HFFc6 (cell line): ENCODE measurements at places on chromosomes 7 and 10.
A peak's percentile ranks its signal among the peaks of the same experiment; 100 is the strongest.

DNA sequence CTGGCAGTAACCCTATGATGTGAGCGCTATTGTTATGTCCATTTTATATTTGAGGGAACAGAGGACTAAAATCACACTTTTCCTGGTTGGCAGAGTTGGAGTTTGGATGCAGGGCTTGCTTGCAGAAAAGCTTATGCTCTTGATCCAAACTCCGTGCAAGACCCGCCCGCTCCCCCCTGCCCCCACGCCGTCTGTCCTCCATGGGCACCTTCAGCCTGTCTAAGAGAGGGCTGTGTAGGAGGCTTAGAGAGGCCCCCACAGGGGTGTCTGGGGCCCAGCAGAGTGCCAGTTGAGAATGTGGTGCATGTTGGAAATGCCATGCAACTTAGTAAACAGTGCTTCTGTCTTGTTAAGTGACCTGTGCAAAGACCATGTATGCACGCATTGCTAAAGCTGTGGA is 170.5 kb upstream of the NPY start:
- DNase-seq, result no peak

- DNase-seq, result no peak
Measured at GRCh38 chr7:23472956-23473843, 2.9 kb upstream of the IGF2BP3 start.

- DNase-seq, result no peak
Measured at GRCh38 chr7:74287303-74288033, 1.7 kb upstream of the CLIP2 start.

DNA sequence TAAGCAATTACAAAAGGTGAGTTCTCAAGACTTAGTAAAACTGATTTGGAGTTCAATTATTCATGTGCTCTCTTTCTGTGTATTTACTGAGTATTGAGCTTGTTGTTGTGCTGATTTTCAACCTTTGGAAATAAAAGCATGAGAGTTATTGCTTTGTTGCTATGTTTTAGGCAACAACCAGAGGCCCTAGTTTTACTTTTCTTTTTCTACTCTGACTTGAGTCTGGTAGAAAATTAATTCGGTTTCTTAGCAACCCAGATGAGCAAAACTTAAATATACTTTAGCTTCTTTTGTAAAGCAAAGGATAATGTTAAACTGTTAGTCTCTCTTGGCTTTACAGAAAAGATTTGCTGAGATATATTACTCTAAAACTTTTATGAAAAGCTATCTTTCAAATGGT is 66.4 kb upstream of the SCIN start:
- DNase-seq, result no peak

DNA sequence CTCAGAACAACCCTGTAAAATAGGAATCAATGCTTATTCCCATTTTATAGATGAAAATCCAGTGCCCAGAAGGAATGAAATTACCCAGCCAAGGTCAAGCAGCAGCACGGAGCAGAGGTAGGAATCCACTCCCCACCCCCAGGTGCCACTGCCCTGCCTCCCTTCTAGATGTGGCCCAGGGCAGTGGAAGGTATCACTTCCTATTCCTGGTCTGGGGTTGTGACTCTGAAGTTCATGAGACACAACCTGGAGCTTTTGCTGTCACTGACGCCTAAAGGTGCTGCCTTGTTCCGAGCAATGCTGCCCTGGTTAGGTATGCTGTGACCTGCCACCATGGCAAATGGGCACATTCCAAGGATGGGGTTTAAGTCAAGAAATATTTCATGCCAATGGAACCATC is 53.6 kb downstream of the PIK3AP1 start:
- no peak for DNase-seq

DNA sequence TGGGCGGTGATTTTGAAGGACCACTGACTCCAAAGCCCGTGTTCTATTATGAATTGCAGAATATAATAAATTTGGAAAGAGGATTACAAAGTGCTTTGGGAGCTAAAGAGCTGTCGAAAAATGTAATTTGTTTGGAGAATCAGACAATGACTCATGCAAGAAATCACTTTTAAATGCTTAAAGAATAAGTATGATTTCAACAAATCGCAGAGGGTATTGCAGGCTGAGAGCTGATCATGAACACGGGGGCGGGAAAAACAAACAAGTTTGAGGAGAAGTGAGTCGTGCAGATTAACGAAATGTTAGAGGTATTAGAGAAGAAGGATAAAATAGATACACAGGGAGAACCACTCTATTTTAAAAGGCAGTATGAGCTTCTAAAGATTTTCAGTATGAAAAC is 4.9 kb upstream of the HACD1 start:
- no peak for DNase-seq

DNA sequence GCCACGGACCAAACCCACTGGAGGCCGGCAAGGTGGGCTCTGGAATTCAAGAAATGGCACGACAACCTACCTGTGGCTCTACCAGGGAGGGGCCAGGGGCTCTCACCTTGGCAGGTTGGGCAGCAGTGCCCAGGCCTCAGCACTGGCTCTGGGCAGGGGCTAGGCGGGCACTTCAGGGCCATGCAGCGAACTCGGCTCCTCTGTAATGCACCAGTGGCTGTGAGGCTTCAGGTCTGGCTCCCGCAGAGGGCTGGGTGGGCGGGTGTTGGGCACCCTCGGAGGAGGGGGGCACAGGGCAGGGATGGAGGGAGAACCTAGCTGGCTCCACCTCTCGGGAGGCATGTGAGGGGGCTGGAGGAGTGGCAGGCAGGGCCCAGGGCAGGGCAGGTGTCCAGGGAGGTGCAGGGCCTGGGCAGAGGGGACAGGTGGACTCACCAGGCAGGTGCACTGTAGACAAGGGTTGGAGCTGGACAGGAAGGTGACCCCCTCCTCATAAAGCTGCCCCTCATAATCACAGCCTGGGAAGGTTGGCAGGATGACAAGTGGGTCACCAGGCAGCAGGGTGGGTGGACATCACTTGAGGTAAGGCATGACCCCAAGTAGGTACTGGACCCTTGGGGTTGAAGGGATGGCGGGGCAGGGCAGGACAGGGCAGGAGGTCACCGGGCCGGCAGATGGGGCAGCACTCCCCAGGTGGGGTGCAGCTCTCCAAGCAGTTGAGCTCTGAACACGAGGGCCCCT is 6.7 kb downstream of the KCP start:
- DNase-seq, result no peak

GRCh38 chr10:12418000-12418399 is 68.7 kb downstream of the CAMK1D start:
- DNase-seq, result no peak

DNA sequence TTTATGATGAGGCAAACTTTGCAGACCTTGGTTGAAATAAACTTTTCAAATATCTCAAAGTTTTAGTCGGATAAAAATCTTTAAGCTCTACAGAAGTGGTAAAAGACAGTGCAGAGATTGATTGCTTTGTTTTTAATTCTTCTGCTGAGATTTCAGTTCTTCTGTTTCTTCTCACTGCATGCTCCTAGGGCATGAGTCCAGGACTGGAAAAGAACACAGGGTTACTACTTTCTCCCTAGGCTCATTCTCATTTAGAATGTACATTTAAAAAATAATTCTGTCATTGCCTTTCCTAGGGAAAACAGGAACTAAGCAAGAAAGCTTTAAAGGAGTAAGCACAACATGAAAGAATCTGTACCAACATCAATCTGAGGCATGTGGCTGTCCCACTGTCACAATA is 256.7 kb upstream of the DGKB start:
- DNase-seq, result no peak

DNA sequence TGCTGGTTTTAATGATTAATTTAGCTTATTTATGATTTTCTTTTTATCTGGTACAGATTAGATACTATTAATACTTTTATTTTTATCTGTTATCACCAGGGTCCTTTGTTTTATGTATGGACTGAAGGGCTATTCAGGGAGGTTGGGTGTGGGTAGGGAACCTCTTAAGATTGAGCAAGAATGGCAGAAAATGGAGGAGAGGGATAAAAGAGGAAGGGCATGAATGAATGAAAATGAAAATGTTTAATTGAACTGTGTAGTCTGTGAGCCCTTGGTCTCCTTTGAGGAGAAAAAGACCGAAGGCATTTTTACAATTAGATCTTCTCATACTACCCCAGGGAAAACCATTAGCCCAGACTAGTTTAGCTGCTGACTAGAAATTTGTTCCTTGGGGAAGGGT is 93.1 kb downstream of the CDK14 start:
- no peak for DNase-seq

DNA sequence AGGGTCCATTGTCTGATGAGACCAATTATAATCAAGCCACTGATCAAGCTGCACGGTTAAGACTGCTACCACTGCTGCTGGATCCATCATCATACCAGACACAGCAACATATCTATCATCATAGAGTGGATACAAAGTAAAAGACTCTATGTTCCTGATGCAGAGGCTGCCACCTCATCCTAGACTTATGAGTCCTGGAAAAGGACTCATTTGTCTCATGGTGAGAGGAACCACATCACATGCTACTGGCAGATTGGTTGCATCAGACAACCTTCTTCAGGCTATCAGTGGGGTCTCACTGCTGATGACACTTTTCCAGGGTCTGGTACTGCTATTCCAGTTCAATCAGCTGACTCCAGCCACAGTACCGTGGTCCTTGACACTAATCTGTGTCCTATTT is 79.0 kb downstream of the ABI1 start:
- DNase-seq, result peak; percentile 28

- no peak for DNase-seq
Measured at GRCh38 chr7:42012313-42012712, 224.7 kb downstream of the GLI3 start.

GRCh38 chr10:6070660-6071059 is 8.5 kb upstream of the IL2RA start:
- no peak for DNase-seq

GRCh38 chr7:106279425-106280197 is 5.2 kb downstream of the NAMPT start:
- no peak for DNase-seq

DNA sequence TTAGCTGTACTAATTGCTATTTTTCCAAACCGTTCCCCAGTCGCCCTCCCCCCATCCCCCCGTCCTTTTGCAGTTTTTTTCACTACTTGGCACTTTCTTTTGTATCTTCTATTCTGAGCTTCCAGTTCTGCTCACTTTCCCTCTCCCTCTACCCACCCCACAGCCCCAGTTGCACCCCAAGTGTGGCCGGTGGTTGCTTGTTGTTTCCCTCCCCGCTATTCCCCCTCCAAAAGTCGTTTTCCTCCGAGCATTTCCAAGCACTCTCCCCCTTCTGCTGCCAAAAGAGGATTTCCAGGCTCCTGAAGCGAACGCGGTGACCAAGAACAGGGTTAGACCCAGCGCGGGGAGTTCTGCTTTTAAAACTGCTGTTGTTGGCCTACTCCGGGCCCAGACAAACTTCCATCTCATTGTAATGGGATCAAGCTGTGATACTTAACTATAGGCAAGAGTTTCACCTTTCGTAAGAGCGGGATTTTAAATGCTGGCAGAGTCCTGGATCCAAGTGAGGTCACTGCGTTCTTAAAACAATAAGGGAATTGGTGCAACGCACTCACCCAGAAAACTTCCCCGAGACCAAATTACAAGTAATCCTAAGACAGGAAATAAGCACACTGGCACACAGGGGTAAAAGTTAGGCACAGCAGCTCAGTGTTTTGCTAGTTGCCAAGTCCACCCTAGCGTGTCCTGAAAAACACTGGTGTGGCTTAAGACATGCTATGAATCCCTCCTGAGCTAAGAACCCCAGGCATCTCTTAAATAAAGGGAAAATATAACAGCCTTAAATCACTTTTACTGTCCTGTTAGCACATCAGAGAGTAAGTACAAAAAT is 1.5 kb upstream of the RGS10 start:
- DNase-seq, result peak; percentile 35

- DNase-seq, result no peak
Measured at GRCh38 chr10:102859911-102860310, 5.9 kb downstream of the BORCS7 start.

DNA sequence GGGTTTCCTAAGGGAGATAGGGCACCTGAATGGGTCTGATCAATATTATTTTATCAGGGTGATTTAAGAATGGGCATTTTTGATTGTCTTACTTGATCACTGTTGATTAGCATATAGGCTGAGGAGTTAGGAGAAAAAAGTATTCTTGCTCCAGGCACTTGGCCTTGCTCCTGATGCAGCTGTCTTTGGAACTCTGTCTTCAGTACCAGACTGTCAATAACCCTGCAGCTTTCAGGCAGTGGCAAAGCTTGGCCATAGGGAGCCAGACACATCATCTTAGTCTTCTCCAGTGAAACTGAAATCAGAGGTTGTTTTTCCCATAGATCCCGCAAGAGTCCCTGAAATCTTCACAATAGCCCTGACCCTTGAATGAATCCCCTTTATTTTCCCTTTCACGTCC is 47.2 kb downstream of the EXOC4 start:
- no peak for DNase-seq

DNA sequence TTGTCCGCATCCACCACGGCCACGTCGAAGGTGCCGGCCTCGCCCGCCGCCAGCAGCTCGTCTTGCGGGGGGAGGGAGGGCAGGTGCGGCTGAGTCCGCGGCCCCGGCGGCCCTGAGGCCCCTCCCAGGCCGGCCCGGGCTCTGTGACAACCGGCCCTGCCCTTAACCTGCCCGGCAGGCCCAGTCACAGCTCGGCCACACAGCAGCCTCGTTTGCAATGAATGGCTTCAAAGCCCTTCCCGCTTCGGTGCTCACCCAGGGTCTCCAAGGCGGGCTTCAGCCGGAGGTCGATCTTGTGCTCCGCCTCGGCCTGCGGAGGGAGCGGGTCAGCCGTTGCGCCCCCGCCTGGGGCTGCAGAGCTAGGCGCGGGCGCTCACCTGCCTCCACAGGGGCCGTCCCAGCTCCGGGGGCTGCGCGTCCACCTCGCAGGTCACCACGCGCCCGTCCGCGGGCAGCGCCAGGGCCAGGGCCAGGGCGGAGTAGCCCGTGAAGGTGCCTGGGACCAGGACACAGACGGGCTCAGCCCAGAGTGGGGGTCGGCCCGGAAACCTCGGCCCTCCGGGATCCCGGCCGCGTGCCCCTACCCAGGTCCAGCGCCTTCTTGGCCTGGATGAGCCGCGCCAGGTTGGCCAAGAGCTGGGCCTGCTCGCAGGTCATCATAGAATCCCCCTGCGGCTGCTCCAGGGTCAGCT is 928 bp downstream of the COMTD1 start:
- DNase-seq, result no peak
